Stimulated activated CD8-positive, alpha-beta memory T cell treated with anti-CD3 and anti-CD28 coated beads, Interleukin-15, amount 100 ng/mL, for 1 hour (primary cell): ENCODE measurements at places on chromosomes 12 and 14.

GRCh38 chr12:5830111-5830510 is 114.9 kb downstream of the ANO2 start:
- no peak for DNase-seq

- no peak for DNase-seq
These were observed 220.5 kb upstream of the PRICKLE1 start for GRCh38 chr12:42810006-42810405.

- DNase-seq, result no peak
These were observed 154.4 kb downstream of the TTC7B start for GRCh38 chr14:90661866-90662265.

GRCh38 chr14:91482263-91483013 is 27.7 kb downstream of the PPP4R3A start:
- DNase-seq, result no peak

DNA sequence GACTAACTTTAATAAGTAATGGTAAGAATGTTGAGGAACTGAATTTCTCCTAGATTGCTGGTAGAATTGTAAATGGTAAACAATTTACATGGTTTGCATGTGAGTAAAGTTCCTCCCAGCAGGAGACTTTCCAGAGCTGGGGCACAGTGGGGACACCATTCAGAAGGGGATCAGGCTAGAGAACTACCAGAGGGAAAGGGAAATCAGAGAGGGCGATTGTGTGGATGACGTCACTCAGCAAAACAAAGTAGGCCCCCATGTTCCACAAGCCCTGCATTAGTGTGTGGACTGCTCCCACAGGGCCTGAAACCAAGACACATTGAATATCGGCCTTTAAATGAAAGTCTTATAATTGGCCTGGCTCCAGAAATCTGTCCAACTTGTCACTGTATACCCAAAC is 9.5 kb downstream of the RNASE11 start:
- DNase-seq, result no peak

DNA sequence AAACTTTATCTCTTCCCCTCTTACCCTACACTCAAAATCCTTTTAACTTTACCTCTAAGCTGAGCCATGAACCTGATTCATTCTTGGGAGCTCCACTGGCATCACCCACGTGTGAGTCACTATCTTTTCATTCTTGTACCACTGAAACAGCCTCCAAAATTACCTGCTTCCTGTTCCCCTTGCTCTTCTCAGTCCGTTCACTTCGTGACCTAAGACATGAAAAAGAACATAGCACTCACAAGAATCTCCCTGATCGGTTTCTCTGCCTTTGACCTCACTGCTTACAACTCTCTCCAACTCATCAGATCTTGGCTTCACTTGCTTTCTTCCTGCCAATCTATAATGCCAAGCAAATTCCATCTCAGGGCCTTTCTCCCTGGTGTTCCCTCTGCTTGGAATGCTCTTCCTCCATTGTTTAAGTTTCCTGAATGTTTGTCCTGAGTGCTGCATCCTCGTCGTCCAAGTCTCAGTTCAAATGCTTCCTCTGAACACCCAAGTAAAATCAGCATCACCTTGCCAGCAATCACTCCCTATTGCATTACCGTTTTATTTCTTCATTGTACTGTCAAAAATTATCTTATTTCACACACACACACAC is 9.2 kb downstream of the GLIPR1 start:
- no peak for DNase-seq

- no peak for DNase-seq
These were observed 202.8 kb upstream of the SOX5 start for GRCh38 chr12:24152270-24152669.

- DNase-seq, result no peak
These were observed 55.7 kb downstream of the SSH1 start for GRCh38 chr12:108801736-108802100.

DNA sequence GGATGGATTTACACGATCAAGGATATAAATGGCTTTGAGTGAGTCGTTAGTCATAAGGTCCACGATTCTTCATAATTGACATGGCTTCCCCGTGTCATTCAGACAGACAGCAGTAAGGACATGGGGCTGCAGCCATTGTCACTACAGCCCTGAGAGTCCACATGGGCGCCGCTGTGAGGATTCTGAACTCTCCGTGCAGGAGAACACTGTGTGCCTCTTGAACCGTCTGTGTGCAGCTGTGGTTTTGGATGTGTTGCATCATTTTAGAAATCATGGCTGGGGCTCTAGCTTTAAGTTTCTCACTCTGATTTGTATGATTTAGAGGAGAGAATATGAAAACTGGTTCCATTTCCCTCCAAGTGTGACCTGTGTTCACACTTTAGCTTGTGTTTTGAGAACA is 47.2 kb downstream of the NPAS3 start:
- DNase-seq, result no peak

DNA sequence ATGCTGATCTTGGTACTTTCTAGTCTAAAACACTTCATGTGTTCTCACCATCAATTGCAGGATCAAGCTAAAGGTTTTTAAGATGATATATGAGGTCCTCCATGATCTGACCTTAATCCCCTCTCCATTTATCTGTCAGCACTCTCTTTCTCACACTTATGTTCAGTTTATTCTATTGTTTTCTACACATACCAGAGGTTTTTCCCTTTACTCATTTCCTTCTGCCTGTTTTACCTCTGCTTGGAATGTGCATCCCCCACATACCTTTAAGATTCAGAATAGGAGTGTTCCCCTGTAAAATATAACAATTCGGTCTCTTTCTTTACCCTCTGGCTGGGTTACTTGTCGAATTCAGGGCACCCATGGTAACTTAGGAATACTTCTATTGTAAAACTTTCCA is 219.1 kb upstream of the PKP2 start:
- DNase-seq, result no peak

GRCh38 chr12:24617471-24617870 is 331.4 kb downstream of the BCAT1 start:
- no peak for DNase-seq

DNA sequence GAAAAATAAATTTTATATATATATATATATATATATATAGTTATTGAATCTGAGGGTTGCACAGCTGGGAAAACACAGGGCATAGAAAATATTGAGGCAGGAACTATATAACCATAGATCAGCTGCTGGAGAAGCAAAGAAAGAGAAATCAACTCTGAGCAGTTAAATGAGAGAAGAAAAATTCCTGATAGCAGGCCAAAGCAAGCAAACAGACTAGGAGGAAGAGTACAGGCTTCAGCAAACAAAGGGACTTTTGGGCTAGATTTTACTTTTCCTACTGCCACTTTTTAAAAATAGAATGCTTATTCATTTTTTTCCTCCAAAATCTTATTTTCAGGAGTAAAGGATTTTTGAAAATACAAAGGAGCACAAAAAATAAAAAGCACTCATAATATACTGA is 216.0 kb upstream of the PRKD1 start:
- DNase-seq, result no peak

DNA sequence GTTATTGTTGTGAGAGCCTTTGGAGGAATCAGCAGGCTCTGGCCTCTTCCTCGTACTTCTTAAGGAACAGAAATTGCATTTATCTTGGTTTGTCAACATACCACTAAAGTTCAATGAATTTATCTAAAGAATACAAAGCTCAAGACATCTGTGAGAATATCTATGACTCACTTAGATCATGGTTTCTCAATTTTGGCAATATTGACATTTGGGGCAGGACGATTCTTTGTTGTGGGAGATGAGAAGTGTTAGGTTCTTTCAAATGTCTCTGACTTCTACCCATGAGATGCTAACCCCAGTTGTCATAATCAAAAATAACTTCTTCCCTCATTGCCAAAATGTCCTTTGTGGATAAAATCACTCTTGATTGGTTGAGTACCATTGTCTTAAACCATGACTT is 1190.3 kb downstream of the GALC start:
- no peak for DNase-seq

- DNase-seq, result no peak
These were observed 101.8 kb upstream of the NAP1L1 start for GRCh38 chr12:76186131-76186906.

GRCh38 chr14:55802986-55803872 is 223.2 kb downstream of the KTN1 start:
- DNase-seq, result no peak

- DNase-seq, result no peak
These were observed 263 bp downstream of the RCOR1 start for GRCh38 chr14:102592763-102593060.

- no peak for DNase-seq
These were observed 28.3 kb upstream of the INF2 start for GRCh38 chr14:104661086-104661485.

DNA sequence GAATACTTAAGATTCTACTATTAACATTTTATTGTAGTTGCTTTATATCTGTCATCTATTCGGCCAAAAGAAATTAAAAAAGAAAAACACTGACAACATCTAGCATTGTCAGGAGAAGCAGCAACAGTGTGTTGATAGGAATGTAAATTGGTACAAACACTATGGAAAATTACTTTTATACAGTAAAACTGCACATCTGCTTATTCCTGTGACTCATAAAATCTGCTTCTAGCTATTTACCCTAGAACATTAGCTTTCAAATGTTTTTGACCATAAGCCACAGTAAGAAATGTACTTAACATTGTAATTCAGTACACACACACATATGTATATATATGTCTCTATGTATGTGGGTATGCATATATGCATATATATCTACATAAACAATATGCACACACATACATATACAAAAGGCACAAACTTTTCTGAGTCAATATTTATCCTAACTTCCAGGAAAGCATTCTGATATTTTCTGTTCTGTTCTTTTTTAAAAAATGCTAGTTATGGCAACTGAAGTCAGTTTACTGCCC is 278.9 kb upstream of the GARIN2 start:
- no peak for DNase-seq

DNA sequence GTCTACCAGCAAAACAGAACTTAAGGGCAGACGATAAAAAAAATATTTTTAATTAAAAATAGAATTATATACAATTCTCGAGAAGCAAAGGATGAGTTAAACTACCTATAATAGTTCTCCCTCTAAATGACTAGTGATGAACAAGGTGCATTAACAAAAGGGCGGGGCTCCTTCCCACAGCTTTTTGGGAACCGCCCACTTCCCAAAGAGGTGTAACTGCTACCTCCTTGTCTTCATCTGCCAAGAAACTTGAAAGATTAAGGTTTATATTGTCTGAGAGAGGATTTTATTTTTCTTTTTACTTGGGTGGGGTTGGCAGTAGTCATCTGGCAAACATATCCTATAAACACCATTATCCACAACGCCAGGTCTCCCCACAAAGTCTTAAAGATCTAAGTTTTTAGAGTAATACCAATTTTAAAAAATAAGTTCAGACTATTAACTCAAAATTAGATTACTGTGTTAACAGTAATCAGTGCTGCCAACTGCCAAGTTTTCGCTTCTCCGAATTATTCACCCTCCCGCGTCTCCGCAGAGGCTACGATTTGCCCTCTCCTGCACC is 938 bp downstream of the RALGAPA1 start:
- no peak for DNase-seq

DNA sequence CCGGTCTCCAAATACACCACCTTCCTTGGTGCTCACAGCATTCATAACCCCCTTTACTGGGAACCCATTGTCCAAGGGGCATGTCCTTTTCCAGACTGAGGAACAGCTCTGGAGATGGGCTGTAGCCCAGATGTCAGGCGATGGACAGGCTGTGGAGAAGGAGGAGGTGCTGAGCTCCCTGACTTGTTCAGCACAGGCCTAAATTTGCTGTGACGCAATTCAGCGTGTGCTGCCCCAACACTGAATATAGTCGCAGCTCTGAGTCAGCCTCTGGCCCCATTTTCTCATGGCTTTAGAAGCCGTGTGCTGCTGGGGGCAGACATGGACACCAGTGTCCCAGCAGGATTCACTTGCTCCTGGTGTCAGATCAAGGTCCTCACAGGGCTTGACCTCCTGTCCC is 269.1 kb downstream of the EMP1 start:
- no peak for DNase-seq

DNA sequence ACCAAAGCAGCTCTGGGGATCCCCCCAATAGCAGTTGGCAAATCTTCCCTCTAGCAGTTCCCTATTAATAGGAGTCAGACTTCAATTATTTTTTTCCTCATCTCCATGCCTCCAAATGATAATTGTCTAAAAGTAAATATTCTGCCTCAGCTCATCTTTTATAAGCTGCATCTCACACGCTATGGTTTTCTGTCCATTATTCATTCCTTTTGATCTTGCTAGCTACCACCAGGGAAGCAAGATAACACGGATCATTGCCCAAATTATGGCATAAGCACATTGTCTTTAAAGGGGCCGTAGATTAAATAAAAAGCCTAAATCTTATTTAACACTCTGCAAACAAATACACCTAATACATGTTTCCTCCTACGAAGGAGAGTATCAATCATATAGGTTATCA is 670.8 kb upstream of the FLRT2 start:
- DNase-seq, result no peak

- DNase-seq, result no peak
These were observed 179.4 kb upstream of the ARHGAP5 start for GRCh38 chr14:31897581-31898186.

DNA sequence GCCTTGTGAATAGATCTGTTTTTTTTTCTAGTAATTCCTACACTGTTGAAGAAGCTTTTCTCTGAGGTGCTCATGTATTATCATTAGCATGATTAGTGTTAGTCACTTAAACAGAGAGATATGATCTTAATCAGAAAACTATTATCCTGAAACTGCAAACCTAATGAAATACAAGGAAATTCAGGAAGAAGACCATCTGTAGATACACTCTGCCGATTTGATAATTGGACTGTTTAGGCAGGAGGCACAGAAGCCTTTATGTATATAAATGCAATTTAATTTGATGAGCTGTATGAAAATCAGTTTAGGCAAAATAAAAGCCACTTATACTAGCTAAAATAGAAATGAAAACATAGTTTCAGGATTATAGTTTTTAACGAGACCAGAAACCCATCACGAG is 23.3 kb downstream of the PDZRN4 start:
- DNase-seq, result no peak
